Esophagus muscularis mucosa (tissue), 4 donors: ENCODE measurements at places on chromosomes 11 and 22. TPM values are rescaled to one million over a fixed set of nuclear protein-coding genes. Genes with fewer than 3 reads are reported as not detected.

MPEG1 gene
- total RNA-seq = 10.1 TPM

RIMBP3B gene
- not detected for total RNA-seq

APOL5 gene
- not detected for total RNA-seq

CASP1 gene
- 10.8 TPM for total RNA-seq

MS4A12 gene
- total RNA-seq = not detected

SCGB1A1 gene
- total RNA-seq = not detected

DNAJB7 gene
- not detected for total RNA-seq

TSSK2 gene
- total RNA-seq = not detected

IRF7 gene
- total RNA-seq = 11.3 TPM

ASCL2 gene
- total RNA-seq = 0.42 TPM

B3GAT1 gene
- 0.29 TPM for total RNA-seq

GRCh38 chr22:36329254-36330078, 58.3 kb downstream of the MYH9 start:
- no peak for DNase-seq
- H3K36me3 ChIP-seq = peaks cover 28% of the 10 kb centered on the region
- no peaks in the 10 kb centered on the region for H3K27me3 ChIP-seq
- peaks cover 100% of the 10 kb centered on the region for H3K4me1 ChIP-seq

DNA sequence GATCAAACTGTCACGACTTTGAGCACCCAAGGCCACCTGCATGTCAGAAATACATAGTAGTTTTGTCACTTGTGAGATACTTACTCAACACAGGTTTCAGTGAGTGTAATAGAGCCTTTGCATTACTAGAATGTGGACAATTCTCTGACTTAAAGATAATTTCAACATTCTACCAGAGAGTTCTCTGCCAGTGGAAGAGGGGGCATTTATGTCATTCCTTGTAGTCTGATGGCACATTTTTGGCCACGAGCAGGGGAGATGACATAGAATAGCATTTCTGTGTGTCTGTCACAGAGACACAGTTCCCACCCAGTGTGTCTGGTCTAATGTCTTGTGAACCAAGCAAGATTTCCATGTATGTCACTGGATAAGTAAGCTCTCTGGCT, 112.5 kb downstream of the DBX1 start:
- no peak overlapping the region for H3K4me3 ChIP-seq
- no peak for DNase-seq
- H3K36me3 ChIP-seq = peaks cover 28% of the 10 kb centered on the region
- H3K27me3 ChIP-seq = no peaks in the 10 kb centered on the region
- no peak overlapping the region for H3K27ac ChIP-seq

GRCh38 chr11:117300773-117301172, 9.6 kb downstream of the BACE1-AS start:
- H3K36me3 ChIP-seq = no peaks in the 10 kb centered on the region
- H3K4me1 ChIP-seq = peaks cover 18% of the 10 kb centered on the region
- no peak overlapping the region for H3K27ac ChIP-seq
- no peaks in the 10 kb centered on the region for H3K27me3 ChIP-seq

DNA sequence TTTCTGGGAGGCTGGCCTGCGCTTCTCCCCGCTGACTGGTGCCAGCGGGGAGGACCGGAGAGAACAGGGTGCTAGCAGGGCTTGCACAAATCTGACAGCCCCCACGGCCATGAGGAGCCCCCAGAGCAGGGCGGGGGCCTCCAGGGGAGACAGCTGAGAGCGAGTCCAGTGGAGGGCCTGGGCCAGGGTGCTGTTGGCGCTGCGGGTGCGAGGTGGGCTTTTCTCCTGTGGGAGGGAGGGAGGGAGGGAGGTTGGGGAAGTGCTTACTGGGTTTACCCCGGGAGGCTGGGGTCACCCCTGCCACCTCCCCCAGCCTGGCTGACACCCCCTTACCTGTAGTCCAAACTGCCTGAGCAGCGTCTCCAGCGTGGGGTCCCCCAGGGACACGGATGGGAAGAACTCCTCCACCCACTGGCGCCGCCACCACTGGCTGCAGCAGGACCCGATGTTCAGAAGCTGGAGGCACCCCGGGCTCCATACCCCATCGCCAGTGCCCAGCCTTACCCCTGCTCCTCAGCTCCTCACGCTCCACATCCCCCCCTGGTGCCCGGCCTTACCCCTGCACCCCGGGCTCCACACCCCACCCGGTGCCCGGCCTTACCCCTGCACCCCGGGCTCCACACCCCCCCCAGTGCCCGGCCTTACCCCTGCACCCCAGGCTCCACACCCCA, 3.9 kb downstream of the LMF2 start:
- no peaks in the 10 kb centered on the region for H3K27me3 ChIP-seq
- DNase-seq = no peak
- no peak overlapping the region for H3K27ac ChIP-seq
- H3K4me1 ChIP-seq = peaks cover 31% of the 10 kb centered on the region
- no peak overlapping the region for H3K4me3 ChIP-seq
- peaks cover 43% of the 10 kb centered on the region for H3K36me3 ChIP-seq

- H3K27ac ChIP-seq = no peak overlapping the region
- DNase-seq = no peak
- no peak overlapping the region for H3K4me3 ChIP-seq
Observed at GRCh38 chr11:32902089-32902665, 9.6 kb downstream of the QSER1 start.

GRCh38 chr11:126083829-126084607, 21.4 kb upstream of the CDON start:
- no peak for DNase-seq
- H3K27ac ChIP-seq = no peak overlapping the region
- peaks cover 24% of the 10 kb centered on the region for H3K4me1 ChIP-seq
- H3K4me3 ChIP-seq = no peak overlapping the region
- H3K36me3 ChIP-seq = no peaks in the 10 kb centered on the region

DNA sequence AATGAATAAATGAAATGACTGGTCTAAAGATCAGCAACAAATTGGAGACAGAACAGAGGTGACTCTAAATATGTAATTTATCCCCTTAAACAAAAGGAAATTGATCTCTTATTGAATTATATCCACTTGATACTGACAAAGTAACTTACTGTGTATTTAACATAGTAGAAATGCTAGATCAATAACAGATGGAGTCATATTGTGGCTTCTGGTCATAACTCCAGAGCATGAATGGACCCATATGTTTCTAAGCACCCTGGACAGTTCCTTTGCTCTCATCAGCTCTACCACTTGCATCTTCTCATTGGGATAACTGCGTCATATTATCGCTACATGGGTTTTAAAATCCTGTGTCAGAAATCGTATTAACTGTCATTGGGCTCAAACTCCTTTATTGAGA, 222.3 kb downstream of the ETS1 start:
- no peaks in the 10 kb centered on the region for H3K36me3 ChIP-seq
- H3K4me1 ChIP-seq = peaks cover 14% of the 10 kb centered on the region
- H3K4me3 ChIP-seq = no peak overlapping the region
- no peak overlapping the region for H3K27ac ChIP-seq
- no peak for DNase-seq

GRCh38 chr11:17816232-17816931, 81.8 kb downstream of the KCNC1 start:
- no peaks in the 10 kb centered on the region for H3K36me3 ChIP-seq
- DNase-seq = no peak
- no peak overlapping the region for H3K27ac ChIP-seq

- no peaks in the 10 kb centered on the region for H3K27me3 ChIP-seq
- H3K36me3 ChIP-seq = no peaks in the 10 kb centered on the region
- H3K4me3 ChIP-seq = no peak overlapping the region
- H3K4me1 ChIP-seq = no peaks in the 10 kb centered on the region
- DNase-seq = no peak
- no peak overlapping the region for H3K27ac ChIP-seq
Observed at GRCh38 chr11:1810761-1811160, 24.0 kb upstream of the SYT8 start.

DNA sequence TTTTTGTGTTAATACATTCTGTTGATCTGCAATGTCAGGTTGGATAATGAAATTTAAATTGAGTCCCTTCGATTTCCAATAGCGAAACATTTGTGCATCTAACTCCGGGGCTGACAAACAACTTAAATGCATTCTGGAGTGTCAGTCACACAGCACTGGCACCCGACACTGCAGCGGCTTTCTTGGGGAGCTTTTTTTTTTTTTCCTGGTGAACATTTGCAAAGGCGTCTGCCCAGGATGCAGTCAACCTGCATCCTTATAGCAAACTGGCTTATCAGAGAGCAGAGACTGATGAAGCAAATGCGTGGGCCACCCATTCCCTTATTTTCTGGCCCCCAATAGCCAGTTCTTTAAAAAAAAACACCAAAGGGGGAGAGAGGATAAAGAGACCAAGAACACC, 1167.7 kb downstream of the LRRC4C start:
- H3K27ac ChIP-seq = no peak overlapping the region
- H3K4me3 ChIP-seq = peak overlapping the region; percentile 59
- H3K27me3 ChIP-seq = peaks cover 42% of the 10 kb centered on the region
- H3K36me3 ChIP-seq = no peaks in the 10 kb centered on the region
- peaks cover 15% of the 10 kb centered on the region for H3K4me1 ChIP-seq
- DNase-seq = no peak

DNA sequence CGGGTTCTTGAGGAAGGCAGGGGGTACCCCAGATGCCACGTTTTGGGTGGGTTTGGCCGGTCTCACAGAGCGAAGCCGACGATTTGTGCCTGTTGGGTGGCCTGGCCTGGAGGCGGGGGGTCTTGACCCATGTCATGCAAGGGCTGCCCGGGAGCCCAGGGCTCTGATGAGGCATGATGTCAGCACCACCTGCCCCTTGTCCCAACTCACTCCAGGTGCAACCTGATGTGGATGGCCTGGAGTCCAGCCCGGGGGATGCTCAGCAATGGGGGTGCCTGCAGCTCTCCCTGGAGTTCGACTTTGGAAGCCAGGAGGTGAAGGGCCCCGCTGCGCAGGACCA, 851 bp downstream of the SYT8 start:
- no peak overlapping the region for H3K4me3 ChIP-seq
- H3K27me3 ChIP-seq = peaks cover 30% of the 10 kb centered on the region
- no peak for DNase-seq

- H3K27ac ChIP-seq = no peak overlapping the region
- DNase-seq = no peak
- H3K27me3 ChIP-seq = no peaks in the 10 kb centered on the region
Observed at GRCh38 chr11:117629891-117630538, 167.0 kb downstream of the DSCAML1 start.

- peak overlapping the region; percentile 22 for H3K4me3 ChIP-seq
- H3K27me3 ChIP-seq = no peaks in the 10 kb centered on the region
- peaks cover 48% of the 10 kb centered on the region for H3K4me1 ChIP-seq
- peak overlapping the region; percentile 56 for H3K27ac ChIP-seq
Observed at GRCh38 chr22:17866127-17866526, 91.9 kb upstream of the BID start.

DNA sequence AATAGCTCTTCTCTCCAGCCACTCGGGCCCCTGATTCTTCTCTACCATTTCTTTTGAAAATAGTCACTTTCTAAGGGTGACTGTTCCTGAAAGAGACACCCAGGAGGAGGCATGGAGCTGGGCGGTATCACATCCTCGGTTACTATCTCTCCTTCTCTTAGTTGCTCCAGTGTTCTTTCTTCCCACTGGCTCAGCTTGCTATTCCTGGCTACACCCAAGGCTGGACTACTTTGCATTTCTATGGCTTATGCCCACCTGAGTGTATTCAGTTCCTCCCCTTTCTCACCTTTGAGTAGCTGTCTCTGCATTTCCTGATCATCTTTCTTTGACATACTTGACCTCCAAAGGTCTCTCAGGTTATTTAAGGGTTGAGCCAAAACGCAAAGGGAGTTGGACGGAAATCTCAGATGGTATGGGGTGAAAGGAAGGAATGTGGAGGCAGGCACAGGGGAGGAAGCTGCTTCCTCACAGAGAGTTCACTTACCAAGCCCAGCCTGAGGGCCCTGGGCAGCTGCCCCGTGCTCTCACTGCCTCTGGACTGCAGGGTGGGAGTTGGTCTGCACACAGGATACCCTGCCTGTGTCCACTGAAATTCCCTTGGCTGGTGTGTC, 155.7 kb downstream of the SNX19 start:
- H3K27me3 ChIP-seq = no peaks in the 10 kb centered on the region
- no peaks in the 10 kb centered on the region for H3K4me1 ChIP-seq
- H3K27ac ChIP-seq = no peak overlapping the region
- no peak for DNase-seq
- no peaks in the 10 kb centered on the region for H3K36me3 ChIP-seq

DNA sequence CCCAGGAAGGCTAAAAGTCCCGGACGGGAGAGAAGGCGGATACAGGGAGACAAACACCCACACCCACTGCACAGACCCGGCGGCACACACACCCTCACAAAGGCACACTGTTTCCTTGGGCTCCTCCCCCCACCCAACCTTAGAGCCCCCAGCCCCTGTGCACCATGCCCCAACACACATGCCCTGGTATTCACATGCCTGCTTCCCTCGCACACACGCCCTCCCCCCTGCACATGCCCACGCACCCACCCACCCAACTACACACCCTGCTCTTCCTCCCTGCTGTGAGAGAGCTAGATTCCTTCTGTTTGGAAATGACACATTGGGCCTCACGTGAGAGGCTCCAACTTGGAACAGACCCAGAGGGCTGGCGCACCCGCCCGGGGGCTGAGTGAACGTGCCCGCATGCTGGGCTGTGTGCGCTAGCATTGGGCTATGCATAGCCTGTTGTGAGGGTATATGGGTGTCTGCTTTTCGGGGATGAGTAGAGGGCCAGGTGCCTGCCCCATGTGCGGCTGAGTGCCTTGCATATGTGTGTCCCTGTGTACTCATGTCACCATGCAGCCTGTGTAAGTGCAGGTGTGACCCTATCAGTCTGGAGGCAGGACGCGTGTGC, 518 bp upstream of the CHRM1 start:
- no peaks in the 10 kb centered on the region for H3K36me3 ChIP-seq
- peak overlapping the region; percentile 12 for H3K4me3 ChIP-seq
- H3K4me1 ChIP-seq = peaks cover 29% of the 10 kb centered on the region

DNA sequence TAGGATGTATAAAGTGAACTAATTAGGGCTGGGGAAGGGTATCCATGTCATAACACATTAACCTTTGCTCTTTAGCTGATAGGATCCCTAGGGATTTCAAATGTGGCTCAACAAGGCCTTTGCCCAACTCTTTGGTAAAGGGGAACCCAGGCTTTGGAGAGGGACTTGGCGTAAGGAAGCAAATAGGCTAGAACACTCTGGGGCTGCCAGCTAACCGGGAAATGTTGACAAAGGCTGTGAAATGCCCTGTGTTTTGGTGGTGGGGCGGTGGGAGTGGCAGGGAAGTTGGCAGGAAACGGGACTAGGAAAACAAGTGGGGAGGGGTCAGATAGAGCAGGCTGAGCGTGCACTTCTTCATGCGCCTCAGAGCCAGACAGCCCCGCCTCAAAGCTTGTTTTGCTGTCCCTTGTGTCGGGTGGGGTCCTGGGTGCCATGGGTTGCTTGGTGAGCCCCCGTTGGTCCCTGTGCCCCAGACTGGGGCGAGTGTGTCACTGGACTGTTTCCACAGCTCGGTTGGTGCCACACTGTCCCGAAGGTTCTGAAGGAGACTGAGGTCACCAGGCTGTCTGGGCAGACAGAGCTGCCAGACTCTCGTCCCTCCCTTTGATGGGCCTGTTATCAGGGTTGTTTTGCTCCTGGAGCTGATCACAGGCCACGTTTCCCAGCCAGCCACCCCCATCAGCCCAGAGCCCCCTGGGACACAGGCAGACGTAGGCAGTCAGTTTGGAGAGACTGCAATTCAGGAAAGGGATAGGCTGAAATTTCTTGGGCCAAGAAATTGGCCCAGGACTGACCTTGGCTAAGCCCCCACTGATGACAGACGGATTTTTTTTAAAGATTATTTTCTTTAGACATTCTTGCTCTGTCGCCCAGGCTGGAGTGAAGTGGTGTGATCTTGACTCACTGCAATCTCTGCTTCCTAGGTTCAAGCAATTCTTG, 19.6 kb downstream of the KCTD21 start:
- H3K36me3 ChIP-seq = peaks cover 18% of the 10 kb centered on the region
- H3K27ac ChIP-seq = peak overlapping the region; percentile 76
- no peaks in the 10 kb centered on the region for H3K27me3 ChIP-seq
- no peak overlapping the region for H3K4me3 ChIP-seq
- H3K4me1 ChIP-seq = peaks cover 56% of the 10 kb centered on the region
- peak; percentile 93 for DNase-seq

- no peaks in the 10 kb centered on the region for H3K4me1 ChIP-seq
- no peaks in the 10 kb centered on the region for H3K36me3 ChIP-seq
- H3K4me3 ChIP-seq = peak overlapping the region; percentile 29
- no peak for DNase-seq
- H3K27ac ChIP-seq = peak overlapping the region; percentile 41
Observed at GRCh38 chr11:6746086-6746618, 25.6 kb downstream of the OR2AG2 start.
